ENCODE measurements at places on chromosomes 16 and 17. TPM values are rescaled to one million over a fixed set of nuclear protein-coding genes. Genes with fewer than 3 reads are reported as not detected.
A peak's percentile ranks its signal among the peaks of the same experiment; 100 is the strongest.

DNA sequence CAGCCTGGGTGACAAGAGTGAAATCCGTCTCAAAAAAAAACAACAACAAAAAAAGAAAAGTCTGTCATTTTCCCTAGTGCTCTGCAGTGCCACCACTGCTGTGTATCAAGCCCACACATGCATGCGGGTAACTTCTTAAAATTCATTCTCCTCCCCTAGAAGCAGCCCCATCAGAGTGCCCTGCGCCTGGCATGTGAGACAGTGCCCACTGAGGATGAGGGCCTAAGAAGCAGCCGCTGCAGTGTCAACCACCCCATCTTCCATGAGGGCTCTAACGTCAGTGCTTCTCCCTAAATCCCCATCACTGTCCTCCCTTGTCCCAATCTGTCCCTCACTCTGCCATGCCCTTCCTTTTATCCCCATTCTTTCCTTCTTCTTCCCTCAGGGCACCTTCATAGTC, 10.2 kb downstream of the COX6A2 start:
- DNase-seq = no peak

DNA sequence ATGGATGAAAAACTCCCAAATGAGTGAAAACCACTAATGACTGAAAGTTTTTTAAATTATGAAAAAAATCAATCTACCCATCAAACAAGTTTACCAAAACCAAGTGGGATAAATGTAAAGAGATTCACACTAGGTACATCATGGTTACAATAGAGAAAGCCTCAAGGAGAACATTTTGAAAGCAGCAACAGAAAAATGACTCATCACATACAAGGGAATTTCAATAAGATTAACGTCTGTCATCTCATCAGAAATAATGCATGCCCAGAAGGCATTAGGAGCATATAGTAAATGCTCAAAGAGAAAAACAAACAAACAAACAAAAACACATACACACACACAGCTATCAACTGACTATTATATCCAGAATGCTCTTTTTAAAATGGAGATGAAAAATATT, 261.8 kb upstream of the KIF2B start:
- DNase-seq = no peak

GRCh38 chr16:49019081-49019633, 262.5 kb downstream of the CBLN1 start:
- DNase-seq = peak; percentile 73

DNA sequence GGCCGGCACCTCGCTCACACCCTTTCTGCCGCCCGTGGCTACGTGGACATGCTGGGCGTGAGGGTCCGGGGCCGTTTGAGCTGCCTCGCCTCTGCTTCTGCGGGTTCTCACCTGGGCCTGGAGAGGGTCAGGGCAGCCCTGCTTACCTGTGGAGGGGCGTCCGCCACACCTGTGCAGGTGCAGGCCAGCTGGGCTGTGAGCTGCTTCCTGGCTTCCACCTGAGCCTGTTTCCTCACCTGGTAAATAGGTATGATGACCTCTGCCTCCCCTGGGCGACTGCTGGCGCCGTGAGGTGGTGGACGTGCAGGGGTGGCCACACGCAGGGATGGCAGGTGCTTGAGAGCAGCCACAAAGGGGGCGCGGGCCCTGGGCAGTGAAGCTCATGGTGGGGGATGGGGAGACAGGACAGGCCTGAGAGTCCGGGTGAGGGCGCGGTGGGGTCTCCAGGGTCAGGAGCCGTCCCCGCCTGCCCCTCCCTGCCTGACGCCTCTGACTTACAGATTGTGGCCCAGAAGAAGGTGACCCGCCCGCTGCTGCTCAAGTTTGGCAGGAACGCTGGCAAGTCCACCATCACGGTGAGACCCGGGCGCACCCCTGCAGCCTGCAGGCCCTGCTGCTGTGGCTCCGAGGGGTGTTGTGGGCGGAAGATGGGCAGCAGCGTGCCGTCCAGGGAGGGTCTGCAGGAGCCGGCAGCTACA, 7.8 kb downstream of the CPNE7 start:
- no peak for DNase-seq

DNA sequence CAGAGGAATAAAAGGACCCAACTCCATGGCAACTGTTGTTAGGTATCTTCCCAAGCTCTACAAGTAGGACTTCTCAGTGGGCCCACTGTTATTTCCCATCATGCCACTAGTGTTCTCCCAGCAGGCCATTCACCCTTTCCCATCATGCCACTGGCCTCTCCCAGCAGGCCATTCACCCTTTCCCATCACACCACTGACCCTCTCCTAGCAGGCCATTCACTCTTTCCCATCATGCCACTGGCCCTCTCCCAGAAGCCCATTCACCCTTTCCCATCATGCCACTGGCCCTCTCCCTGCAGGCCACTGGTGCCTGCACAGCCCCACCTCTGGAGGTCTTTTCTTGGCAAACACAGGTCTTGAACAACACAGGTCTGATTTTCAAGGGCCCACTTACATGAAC, 36.3 kb downstream of the IFT140 start:
- DNase-seq = no peak

DNA sequence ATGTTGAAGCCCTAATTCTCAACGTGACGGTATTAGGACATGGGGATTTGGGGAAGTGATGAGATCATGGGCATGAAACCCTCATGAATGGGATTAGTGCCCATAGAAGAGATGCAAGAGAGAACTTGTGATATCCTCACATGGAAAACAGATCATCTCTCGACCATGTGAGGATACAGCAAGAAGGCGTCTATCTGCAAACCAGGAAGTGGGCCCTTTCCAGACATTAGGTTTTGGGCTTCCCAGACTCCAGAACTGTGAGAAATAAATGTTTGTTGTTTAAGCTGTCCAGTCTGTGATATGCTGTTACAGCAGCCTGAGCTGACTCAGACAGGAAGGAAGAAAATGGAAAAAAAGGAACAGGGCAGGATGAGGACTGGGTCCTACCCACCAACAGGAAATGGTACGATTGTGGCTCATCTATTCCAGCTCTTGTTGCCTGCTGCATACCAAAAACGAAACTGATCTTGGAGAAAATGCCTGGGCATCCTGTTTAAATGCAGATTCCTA, 21.9 kb upstream of the SSTR2 start:
- DNase-seq = peak; percentile 46

DNA sequence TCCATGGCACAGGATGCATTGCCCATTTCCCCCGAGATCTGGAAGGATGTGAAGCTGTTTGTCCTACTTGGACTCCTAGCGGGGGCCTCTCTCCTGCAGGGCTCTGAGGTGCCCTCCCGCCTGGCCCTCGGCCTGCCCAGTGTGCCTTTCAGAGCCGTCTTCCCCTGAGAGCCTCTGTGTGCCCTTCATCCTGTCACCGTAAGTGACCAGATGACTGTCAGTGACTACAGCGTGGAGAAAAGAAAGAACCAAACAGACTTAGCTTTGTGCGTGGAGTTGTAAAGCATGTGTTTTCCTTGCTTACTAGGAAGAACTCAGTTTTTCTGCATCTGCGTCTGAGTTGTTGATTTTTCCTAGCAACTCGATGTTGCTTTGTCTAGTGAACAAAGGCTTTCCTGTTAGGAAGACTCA, 56.1 kb downstream of the BANP start:
- no peak for DNase-seq

GRCh38 chr17:42791948-42792347, 6.6 kb downstream of the COA3 start:
- DNase-seq = no peak

- no peak for DNase-seq
Observed at GRCh38 chr16:20203272-20203671, 124.0 kb downstream of the GP2 start.

- DNase-seq = no peak
Observed at GRCh38 chr16:82535262-82535661, 91.5 kb upstream of the CDH13 start.

DNA sequence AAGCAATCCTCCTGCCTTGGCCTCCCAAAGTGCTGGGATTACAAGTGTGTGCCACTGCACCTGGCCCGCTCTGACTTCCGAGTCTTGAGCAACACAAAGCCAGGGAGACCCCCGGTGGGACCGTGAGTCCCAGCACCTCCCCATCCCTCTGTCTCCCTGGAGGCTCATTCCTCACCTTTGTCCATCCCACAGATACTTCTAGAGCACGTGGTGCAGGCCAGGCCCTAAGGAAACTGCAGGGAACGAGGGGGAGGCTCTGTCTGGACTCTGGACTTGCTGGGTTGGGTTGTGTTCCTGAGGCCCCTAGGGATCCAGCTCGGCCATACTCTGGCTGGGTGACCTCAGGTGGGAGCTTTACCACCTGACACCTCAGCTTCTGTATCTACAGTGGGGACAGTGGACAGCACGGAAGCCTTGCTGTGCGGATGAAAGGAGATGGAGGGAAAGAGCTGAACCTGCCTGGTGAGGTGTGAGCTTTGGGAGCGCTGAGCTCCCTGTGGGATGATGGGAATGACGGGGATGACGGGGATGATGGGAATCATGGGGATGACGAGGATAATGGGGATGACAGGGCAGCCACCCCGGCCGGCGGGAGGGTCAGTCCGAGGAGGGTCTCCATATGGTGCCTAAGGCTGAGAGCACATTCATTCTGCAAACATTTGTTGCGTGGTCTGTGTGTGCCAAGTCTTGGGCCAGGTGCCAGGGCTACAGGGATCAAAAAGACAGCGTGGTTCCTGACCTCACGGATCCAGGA, 26.6 kb downstream of the C16orf74 start:
- no peak for DNase-seq

GRCh38 chr16:81567987-81568748, 123.6 kb downstream of the CMIP start:
- peak; percentile 73 for DNase-seq

DNA sequence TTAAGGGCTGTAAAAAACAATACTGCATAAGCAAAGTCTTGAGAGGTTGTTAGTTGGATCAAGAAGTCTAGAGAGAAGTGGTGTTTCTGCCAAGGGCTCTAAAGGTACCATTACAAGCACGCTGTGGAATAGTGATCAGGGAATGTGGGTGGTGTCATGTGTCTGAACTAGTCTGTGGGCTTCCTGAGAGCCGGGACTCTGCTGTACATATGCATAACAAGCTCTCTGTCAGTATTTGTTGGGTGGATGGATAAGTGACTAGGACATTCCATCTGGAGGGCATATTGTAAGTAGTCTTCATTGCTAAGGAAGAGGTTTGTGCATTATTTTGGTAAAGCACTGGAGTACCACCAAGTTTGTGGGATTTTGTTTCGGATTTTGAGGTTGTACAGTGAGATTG, 209.5 kb downstream of the LGALS9B start:
- no peak for DNase-seq

DNA sequence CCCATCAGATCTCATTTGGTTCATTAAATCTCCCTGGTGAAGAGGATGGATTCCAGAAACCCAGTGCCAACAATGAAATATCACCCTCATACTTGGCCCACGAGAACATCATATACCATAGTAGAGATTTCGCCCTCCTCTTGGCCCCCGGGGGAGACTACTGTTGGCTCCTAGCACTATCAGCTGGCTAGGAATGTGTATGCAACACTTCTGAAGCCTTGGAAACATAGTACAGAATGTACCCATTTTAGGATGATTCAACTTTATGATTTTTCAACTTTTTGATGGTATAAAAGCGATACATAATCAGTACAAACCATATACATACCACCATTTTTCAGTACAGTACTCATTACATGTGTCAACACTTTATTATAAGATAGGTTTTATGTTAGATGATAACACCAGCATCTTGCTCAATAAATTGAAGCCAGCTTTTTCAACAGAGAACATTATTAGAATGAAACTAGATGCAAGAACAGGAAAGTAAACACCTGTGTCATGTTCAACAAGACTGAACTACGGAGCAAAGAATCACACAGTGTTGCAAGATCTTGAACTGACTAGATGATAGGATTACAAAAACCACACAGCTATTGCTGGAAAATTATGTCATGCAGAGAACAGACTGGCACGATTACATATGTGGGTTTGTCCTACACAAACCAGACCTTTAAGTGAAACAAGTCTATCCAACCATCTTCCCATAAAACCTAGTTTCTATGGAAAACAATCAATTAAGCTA, 17.2 kb downstream of the RSL1D1 start:
- peak; percentile 75 for DNase-seq

DNA sequence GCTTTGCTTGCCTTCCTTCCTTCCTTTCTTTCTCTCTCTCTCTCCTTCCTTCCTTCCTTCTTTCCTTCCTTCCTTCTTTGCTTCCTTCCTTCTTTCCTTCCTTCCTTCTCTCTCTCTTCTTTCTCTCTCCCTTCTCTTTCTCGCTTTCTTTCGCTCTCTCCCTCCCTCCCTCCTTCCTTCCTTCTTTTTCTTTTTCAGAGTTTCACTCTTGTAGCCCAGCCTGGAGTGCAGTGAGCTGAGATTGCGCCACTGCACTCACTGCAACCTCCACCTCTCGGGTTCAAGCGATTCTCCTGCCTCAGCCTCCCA, 17.9 kb downstream of the FOXJ1 start:
- no peak for DNase-seq

DNA sequence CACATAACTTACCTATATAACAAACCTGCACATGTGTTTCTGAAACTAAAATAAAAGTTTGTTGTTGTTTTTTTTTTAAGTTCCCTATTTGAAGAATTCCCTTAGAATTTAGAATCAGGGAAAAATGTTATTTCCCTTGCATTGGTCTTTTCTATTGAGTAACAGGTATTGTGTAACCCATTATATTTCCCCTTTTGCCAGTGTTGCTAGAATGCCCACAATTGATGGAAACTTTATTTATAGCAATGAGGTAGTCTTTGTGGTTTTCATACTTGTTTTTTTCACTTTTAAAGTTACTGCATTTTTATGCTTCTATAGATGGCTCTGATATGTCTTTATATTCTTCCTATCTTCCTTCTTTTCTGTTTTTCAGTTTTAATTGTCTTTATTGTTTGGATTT, 3.9 kb downstream of the NLRP1 start:
- peak; percentile 36 for DNase-seq

GRCh38 chr17:7312432-7313087, 2.6 kb downstream of the GPS2 start:
- DNase-seq = no peak

Gene KCNJ18
- not detected for total RNA-seq

Gene CFAP119
- 0.77 TPM for total RNA-seq

Gene PRR35
- total RNA-seq = not detected

Gene KRTAP2-1
- total RNA-seq = not detected

Gene USP43
- total RNA-seq = under 0.01 TPM

Gene ELOB
- 227 TPM for total RNA-seq

Gene SMIM36
- not detected for total RNA-seq

Gene ZP2
- not detected for total RNA-seq

Gene SLC16A13
- total RNA-seq = 0.26 TPM

Gene HOXB1
- total RNA-seq = not detected

Gene TEX14
- under 0.01 TPM for total RNA-seq

Gene MT4
- not detected for total RNA-seq

Gene MMP28
- 2.8 TPM for total RNA-seq

Gene HSD17B1
- 2.6 TPM for total RNA-seq

Data from fibroblast of lung (primary cell).